ENCODE measurements at places on chromosomes 13 and 19. TPM values are rescaled to one million over a fixed set of nuclear protein-coding genes. Genes with fewer than 3 reads are reported as not detected.

The KLK3 gene
- not detected for total RNA-seq

The RFPL4AL1 gene
- total RNA-seq: not detected

The KLF12 gene
- total RNA-seq: 38.7 TPM

The CYP2F1 gene
- total RNA-seq: not detected

The ADAMTSL5 gene
- total RNA-seq: 9.8 TPM

The APOC1 gene
- 52.3 TPM for total RNA-seq

The RFPL4A gene
- not detected for total RNA-seq

- DNase-seq: peak; percentile 81
Measured at GRCh38 chr19:38375748-38376147, 1.4 kb downstream of the PSMD8 start.

DNA sequence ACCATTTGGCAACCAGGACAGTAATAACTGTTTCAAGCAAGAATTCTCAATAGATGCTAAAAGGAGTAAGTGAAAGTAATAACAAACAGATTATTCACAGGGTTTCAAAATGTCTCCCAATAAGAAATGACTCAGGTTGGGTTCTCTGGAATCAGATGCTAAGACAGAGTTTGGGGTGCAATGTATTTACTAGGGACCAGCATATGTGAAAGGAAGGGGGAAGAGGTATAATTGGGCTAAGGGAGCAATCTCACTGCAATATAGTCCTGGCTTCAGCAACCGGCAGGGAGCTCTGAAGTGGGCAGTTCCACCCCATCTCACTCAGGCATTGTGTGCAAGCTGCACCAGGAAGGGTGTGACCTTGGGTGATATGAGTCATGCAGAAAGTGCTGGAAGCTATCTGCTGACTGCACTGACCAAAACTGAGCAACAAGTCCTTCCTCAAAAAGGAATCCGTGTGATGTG is 23.4 kb downstream of the ZDHHC20 start:
- DNase-seq: peak; percentile 72

DNA sequence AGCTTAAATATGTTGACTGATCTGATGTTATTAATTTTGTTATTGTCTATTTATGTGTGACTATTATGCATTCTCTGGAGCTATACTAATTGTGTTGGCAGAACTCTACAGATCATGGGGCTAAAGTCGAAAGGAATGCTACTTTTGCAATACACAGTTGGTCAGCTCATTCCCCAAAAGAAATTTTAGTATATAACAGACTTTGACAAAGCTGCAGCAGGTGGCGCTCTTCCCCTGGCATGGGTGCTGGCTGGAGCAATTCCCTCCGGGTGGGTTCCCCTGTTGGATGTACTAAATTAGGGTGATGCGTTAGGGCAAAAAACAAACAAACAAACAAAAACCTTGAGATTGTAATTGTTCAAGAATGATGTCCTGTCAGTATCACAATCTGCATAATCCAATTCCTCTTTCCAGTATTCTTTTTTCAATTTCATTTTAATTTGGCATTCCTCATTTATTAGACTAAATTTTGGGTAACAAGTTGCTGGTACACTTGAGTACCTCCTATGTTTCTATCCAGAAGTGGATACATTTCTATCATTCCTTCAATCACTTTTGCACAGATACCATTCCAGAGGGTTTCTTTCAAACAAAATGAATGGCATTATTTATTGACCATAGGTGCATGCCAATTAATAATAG is 322.8 kb upstream of the EDNRB start:
- peak; percentile 46 for DNase-seq

- DNase-seq: no peak
Measured at GRCh38 chr13:28347456-28348371, 147.2 kb downstream of the FLT1 start.

GRCh38 chr13:72523049-72523448 is 204.4 kb downstream of the MZT1 start:
- DNase-seq: no peak

GRCh38 chr19:8576273-8576993 is 809 bp downstream of the MYO1F start:
- DNase-seq: no peak

GRCh38 chr19:47623151-47623920 is 14.4 kb downstream of the BICRA start:
- no peak for DNase-seq

DNA sequence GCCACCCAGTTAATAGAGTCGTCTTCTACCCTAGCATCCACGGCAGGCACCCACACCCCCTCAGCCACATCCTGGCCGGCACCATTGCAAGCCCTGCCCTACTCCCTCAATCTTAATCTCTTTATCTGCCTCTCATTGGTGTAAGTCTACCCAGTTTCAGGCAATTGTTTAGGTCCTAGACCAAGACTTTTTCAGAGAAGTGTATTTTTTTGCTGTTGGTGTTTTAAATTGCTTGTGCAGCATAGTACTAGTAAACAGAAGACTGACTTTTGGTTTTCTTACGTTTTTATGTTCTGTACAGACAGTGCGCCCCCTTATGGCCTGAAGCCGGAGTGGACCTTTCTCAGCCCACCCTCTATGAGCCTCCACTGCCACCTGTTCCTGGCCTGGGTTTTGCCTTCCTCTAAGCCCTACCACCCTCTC is 2.3 kb upstream of the LCP1 start:
- no peak for DNase-seq
